Hematopoietic multipotent progenitor cell treated with erythropoietin and hydrocortisone succinate and interleukin-3 and kit ligand, for 6 days (in vitro differentiated cells): ENCODE measurements at places on chromosomes 5 and 9.

DNA sequence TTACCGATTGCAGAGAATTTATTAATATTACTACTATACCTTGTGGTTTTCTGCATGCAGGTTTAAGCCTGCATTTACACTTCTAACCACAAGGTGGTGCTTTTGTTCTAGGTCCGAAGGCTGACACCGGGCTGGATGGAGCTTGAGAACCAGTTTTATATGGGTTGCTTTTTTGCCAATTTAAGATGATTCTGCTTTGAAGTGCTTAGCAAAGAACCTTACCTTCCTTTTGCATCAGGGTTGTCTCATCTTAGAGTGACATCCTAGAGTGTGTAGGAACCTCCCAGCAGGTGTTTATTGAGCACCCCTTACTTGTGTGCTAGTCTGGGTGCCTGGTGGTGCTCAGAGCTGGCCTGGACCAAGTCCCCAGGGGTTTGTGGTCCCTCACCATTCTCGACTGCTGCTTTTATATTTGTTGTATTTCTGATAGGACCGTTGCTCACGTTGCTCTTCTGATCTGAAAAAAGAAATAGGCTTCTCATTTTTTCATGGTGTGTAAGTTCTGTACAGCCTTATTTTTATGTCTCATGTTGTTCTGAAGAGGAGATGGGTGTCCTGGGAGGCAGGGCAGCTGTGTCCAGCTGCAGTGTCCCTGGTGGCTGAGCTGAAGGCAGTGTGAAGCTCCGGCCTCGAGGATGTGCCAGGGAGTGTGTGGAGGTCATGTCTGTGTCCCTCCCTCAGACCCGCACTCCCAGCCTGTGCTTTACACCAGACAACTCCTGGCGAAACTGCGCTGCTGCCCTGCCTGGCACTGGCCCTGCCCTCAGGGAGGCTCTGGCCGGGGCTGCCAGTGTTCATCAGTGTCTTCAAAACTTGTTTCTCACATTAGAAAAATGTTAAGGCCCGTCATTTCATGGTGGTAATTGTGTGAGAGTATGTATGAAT, 54.3 kb downstream of the EHMT1 start:
- DNase-seq: peak; percentile 89

DNA sequence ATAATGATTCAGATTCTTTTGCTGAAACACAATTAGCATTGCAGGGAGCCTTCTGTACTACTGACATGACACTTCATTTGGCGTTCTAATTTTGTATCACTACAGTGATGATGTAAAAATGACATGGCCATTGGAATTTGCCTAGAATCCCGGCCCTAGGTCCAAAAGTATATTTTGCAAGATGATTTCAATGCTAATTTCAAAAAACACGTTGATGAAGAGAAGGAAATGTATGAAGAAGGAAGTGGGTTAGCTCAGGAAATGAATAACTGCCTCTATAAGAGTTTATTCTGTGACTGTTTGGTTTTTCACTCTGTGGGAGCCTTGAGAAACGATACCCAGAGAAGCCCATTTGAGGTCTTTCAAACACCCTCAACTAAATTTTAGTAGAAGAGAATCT, 59.3 kb downstream of the OSTF1 start:
- peak; percentile 35 for DNase-seq

- no peak for DNase-seq
Observed at GRCh38 chr5:135116160-135116561, 82.1 kb upstream of the PITX1 start.

GRCh38 chr5:54234304-54234933, 76.0 kb downstream of the ARL15 start:
- peak; percentile 80 for DNase-seq

GRCh38 chr5:125484742-125485641, 738.6 kb upstream of the ZNF608 start:
- DNase-seq: peak; percentile 23

GRCh38 chr5:61327760-61328753, 4.0 kb upstream of the ZSWIM6 start:
- DNase-seq: no peak

GRCh38 chr9:80061096-80061495, 489.3 kb downstream of the TLE4 start:
- DNase-seq: no peak

- peak; percentile 44 for DNase-seq
Observed at GRCh38 chr5:17995997-17996396, 361.7 kb downstream of the TAF11L14 start.

- DNase-seq: peak; percentile 88
Observed at GRCh38 chr5:136062366-136063274, 33.8 kb downstream of the TGFBI start.

- DNase-seq: no peak
Observed at GRCh38 chr5:154984946-154985516, 28.5 kb upstream of the KIF4B start.

GRCh38 chr9:3138231-3139229, 294.6 kb upstream of the PUM3 start:
- no peak for DNase-seq

GRCh38 chr9:16726718-16727451, 143.6 kb downstream of the BNC2 start:
- peak; percentile 38 for DNase-seq

- no peak for DNase-seq
Observed at GRCh38 chr5:143426437-143426991, 23.0 kb upstream of the NR3C1 start.

- DNase-seq: peak; percentile 14
Observed at GRCh38 chr9:23821375-23822181, 4.5 kb downstream of the ELAVL2 start.

GRCh38 chr5:32709750-32710549, 1.2 kb upstream of the NPR3 start:
- peak; percentile 93 for DNase-seq

DNA sequence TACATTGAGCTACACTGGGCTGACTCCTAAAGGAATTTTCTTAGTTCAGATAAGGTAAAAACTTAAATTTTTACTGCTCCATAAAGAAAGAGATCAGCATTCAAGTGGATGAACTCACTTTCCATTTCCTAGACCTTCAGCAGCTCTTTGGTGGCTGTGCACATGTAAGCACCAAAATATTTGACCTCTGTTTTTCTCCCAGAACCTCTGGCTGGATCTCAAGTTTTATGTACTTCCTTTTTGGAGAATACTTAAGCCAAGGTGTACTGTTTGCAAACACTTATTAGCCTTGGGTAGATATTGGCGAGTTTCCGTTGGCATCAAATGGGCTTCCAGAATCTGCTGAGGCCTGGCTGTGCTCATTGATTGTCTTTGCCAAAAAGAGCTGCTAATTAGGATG, 10.3 kb downstream of the TNC start:
- DNase-seq: no peak

- DNase-seq: no peak
Observed at GRCh38 chr9:119026120-119026519, 343.1 kb downstream of the BRINP1 start.

GRCh38 chr9:16421532-16421931, 448.9 kb downstream of the BNC2 start:
- no peak for DNase-seq

- no peak for DNase-seq
Observed at GRCh38 chr5:166356096-166356495, 1935.3 kb upstream of the WWC1 start.

DNA sequence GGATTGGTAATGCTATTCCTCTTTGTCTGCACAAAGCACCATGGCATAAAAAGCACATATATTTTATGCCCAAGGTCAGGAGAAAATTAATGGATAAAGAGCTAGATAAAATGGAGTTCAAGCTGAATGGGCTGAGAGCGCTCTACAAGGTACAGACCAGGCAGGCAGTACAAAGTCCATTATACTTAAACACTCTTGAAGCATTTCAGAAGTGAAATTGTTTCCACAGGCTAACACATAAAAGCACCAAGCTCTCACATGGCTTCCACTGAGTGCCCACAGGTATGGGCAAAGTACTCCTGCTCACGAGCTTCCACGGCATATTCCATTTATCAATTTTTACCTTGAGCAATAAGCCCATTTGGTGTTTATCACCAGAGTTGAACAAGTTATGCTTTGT, 771.2 kb upstream of the DMAC1 start:
- no peak for DNase-seq

DNA sequence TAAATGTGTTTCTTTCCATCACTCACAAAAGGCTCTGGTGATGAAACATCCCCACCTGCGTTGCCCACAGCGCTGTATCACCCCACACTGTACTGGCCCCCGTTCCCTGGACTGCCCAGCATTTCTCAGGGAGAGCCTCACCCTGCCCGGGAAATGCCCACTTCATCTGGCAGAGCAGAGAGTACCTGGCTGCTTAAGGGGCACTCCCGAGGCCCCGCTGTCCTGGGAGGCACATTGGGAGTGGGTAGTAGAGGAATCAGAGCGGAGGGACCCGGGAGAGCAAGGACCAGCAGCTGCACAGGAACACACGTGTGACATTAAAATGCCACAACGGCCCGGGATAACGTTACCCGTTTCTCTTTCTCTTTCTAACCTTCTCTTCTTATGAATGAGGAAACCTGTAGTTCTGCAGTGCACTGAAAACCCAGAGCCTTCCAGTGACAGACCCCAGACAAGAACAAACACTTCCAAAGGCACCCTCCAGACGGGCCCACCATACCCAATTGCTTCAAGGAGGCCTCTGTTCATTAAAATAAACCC, 110.0 kb downstream of the ROR2 start:
- DNase-seq: no peak

GRCh38 chr5:179128976-179129375, 68.8 kb downstream of the ZNF354C start:
- no peak for DNase-seq

DNA sequence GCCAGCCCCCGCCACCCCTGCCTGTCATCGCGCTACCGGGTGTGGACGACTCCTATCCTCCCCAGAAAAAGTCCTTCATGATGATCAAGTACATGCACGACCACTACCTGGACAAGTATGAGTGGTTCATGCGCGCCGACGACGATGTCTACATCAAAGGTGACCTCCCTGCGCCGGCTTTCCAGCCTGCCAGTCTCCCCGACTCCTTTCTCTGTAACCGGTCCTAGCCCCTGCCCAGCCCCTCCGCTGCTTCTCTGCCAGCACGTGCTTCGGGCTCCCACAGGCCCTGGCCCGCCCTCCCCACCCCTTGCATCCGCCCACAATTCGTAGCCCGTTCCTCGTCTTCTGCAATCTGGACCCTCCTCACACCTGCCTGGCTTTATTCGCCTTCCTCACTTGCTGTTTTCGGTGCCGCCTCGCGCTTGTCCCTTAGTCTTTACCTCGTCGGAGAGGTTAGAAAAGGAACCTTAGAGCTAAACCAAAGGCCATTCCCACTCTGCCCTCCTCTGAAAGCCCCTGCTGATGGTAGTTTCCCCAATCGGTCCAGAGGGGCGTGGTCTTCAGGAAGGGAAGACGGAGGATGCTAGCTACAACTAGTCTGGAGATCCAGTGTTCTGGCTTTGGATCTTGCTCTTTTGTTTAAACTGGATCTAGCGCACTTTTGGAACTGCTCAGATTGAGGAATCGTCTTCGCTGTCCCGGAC, 1.4 kb downstream of the CHSY3 start:
- DNase-seq: peak; percentile 20

DNA sequence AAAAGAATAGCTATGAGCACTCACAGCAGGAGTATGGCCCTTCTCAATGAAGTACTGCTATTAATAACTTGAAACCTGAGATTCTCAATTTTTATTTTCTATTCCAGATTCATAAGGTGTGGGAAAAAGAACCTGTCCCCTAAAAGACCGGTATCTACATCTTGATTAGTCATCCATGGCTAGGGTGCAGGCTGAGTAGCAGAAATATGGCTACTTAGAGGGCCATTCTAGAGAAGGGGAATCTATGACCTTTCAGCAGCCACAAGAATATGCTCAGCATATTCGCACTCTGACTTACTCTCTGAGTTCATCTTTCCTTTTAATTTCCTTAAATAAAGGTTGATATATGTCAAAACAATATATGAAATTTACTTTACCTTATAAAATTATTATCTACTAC, 27.7 kb downstream of the WDR36 start:
- DNase-seq: no peak

DNA sequence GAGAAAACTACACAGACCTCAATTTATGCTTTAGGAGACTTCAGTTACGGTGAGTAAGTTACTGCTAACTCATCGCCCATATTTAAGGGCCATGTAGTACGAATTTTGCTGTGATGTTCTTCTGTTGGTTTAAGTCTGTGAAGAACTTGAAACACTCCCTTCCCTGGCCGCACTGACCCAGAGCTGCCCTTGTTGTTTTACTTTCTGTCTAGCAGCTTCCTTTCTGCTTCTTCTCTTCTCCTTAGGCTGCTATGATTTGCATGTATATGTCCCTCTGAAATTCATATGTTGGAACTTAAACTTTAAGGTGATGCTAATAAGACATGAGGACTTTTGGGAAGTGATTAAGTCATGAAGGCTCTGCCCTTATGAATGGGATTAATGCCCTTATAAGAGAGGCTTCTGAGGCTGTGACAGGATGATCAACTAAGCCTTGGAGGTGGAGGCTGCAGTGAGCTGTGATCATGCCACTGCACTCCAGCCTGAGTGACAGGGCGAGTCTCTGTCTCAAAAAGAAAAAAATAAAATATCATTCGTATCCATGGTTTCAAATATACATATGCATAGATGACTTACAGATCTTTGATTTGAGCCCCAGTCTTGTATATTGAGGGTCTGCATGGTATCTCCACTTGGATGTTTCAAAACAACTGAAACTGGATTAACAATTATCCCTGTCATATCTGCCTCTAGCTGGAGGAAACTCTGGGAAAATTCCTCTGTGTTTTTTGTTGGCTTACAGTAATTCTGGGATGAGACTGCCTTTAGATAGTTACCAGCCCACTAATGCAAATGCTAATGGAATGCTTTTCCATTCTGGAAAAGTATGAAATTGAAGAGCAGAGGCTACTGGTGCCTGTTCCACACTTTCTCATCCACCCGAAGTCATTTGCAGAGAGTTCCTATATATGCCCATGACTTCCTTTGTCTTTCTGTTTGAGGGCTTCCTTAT, 263.4 kb upstream of the ACTBL2 start:
- no peak for DNase-seq

DNA sequence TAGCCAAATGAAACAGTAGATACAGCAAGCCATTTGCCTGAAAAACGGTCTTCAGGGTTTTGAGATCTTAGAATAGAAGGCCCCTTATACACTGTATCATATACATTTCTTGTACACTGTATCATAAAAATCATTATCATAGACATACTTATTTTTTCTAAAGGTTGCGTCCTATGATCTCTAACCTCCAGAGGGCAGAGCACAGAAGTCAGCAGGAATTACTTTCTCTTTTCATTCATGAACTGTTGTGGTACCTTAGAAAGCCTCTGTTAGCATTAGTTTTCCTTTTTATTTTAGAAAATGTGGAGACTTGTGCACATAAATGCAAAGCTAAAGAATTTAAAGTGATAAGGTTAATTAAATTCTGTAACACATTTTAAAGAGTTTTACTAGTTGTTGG, 115.4 kb downstream of the OXCT1 start:
- peak; percentile 65 for DNase-seq

GRCh38 chr9:32339424-32339823, 45.0 kb upstream of the ACO1 start:
- no peak for DNase-seq
